ENCODE measurements at places on chromosomes 1 and 21.

DNA sequence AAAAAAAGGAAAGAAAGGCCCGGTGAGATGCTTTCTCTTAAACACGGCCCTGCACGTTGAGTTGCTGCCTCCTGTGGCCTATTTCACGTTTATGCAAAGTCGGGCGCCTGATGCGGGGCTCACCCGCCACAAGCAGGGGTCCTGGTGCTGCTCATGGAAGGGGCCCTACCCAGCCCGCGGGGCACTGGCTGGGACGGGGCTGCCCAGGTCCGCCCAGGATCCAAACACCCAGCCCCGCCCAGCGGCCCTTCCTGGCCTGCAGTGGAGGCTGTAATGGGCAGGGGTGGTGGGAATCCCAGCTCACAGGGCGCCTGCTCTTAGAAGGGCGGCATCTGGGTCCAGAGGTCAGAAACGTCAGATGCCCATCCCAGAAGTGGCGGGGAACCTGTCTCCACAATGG is 1.6 kb downstream of the COL6A2 start:
- DNase-seq, result no peak

DNA sequence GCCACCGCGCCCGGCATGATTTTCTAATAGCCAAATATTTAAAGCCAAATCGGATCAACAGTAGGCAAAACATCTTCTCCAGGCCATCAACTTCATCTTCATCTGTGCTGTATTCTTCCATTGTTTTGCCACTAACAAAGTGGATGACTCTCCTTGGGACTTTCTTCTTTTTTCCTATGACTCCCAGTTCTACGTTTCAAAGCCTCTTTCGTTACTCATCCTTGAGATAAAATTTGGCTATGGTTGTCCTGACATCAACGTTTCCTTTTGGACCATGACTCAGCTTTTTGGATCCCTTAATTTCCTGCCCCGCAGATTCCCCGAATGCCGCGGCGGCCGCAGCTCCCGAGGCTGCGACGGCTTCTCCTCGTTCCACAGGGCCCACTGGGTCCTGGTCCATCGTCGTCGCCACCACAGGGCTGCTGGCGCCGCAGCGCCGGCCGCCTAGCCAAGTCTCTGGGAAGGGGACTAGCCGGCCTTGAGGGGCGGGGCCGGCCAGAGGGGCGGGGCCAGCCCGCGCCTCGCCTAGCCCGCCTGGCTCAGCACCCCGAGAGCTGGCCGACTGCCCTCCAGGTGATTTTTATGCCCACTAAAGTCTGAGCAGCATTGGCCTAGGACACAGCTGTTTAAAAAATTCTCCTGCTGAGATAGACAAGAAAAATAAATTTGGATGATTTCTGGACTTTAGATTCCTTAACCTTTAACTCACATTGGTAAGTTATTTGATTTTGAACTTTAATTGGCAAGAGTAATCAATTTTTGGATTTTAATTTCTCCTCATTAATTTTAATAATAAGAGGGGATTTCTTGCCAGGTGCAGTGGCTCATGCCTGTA is 93.9 kb downstream of the ADCY10 start:
- no peak for DNase-seq

DNA sequence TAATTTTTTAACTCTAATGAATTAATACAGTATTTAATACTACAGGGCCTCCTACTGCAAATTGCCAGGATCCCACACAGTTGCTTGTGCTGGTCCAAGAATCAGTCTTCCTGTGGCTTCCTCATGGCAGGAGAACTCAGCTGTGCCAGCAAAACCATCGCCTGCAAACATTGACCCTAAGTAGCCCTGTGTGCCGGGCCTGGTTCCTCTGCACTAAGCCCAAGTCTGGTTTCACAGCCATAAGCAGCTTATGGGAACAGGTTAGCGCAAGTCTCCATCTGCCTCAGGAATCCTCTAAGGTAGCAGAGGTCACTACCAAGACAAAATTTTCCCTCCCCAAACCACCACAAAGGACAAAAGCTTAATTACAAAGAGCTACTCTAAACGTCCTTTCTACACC is 216.6 kb downstream of the PLA2G4A start:
- no peak for DNase-seq

DNA sequence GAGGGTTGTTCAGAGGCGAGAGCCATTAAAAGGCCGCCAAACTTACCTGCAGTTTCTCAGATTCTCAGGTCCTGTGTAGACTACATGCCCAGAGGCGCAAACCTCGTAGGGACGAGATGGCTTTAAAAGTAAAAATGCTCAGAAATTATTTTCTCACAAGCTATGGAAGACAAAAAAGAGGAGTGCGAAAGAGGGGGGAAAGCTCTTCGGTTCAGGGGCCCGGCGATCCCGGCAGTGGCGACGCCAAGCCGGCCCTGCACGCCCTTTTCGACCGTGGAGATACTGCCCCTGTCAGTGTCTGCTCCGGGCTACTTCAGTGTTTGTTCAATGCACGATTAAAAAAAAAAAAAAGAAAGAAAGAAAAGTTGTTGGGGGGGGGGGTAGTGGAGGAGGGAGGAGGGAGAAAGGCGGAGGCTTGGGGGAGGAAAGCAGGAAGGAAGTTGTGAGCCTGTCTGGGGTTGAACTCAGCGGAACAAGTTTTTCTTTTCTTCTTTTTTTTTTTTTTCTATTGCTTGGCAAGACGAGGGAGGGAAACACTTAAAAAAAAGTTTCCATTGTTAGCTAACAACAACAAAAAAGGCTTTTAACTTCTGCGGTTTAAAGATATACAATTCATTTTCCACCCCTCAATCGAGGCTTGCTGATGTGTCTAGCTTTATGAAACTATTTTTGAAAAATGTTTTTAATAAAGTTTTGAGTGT is at the start of gene ITPKB:
TSS of gene ITPKB (minus strand) at position 288 of the 701 bp plus-strand sequence. CDS start 1,824 bp downstream, outside the sequence.
- peak; percentile 25 for DNase-seq

- DNase-seq, result no peak
These were observed at the start of gene KCTD3 for GRCh38 chr1:215566556-215567490. TSS of gene KCTD3 (plus strand) at chr1:215567304. CDS start at chr1:215567686, 382 bp downstream.

DNA sequence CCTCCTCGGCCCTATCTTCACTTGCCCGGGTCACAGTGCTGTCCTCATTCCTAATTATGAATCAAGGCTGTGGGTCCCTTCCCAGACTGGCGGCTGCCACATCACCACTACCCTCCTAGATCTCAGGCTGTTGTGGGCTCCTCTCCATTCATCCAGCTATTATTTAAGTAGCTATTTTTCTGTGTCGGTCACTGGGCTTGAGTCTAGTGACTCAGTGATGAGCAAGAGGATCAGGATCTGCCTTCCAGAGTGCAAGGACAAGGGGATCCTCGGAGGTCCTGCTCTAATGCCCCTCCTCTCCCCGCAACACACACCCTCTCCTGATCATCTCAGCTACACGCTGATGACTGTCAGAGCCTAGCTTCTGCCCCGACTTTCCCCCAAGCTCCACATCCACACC is 34.1 kb downstream of the CDCP2 start:
- DNase-seq, result no peak

GRCh38 chr1:170578359-170578758 is 46.4 kb downstream of the GORAB start:
- no peak for DNase-seq

DNA sequence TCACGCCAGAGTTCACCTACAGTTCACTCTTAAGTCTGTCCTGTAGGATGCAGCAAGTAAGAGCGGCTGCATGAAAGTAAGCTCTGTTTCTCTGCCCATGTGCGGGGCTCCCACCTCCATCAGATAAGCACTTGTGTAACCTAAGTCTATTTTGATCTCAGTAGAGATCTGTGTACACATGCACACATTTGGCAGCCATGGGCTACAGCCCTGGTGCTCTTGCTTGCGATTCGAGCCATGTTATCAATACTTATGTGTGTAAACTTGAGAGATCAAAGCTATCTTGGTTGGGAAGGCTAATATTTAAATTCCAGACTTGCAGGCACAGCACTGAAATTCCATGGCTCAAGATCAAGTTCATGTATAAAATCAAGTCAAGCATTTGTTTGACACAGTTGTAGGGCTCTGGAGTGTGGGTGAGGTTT is 244.7 kb upstream of the FGGY start:
- DNase-seq, result no peak

- no peak for DNase-seq
These were observed 157.1 kb upstream of the SYT6 start for GRCh38 chr1:114310695-114311271.

- no peak for DNase-seq
These were observed 125.3 kb upstream of the CD34 start for GRCh38 chr1:208036106-208036808.

GRCh38 chr1:25900219-25900618 is 6.0 kb downstream of the STMN1 start:
- DNase-seq, result no peak

- DNase-seq, result no peak
These were observed 23.0 kb downstream of the KNCN start for GRCh38 chr1:46528297-46528955.

- DNase-seq, result peak; percentile 18
These were observed 11.0 kb upstream of the LMX1A start for GRCh38 chr1:165367375-165367993.

GRCh38 chr1:232990176-232991128 is 40.0 kb downstream of the NTPCR start:
- no peak for DNase-seq

GRCh38 chr1:41518471-41518870 is 34.0 kb upstream of the EDN2 start:
- no peak for DNase-seq

DNA sequence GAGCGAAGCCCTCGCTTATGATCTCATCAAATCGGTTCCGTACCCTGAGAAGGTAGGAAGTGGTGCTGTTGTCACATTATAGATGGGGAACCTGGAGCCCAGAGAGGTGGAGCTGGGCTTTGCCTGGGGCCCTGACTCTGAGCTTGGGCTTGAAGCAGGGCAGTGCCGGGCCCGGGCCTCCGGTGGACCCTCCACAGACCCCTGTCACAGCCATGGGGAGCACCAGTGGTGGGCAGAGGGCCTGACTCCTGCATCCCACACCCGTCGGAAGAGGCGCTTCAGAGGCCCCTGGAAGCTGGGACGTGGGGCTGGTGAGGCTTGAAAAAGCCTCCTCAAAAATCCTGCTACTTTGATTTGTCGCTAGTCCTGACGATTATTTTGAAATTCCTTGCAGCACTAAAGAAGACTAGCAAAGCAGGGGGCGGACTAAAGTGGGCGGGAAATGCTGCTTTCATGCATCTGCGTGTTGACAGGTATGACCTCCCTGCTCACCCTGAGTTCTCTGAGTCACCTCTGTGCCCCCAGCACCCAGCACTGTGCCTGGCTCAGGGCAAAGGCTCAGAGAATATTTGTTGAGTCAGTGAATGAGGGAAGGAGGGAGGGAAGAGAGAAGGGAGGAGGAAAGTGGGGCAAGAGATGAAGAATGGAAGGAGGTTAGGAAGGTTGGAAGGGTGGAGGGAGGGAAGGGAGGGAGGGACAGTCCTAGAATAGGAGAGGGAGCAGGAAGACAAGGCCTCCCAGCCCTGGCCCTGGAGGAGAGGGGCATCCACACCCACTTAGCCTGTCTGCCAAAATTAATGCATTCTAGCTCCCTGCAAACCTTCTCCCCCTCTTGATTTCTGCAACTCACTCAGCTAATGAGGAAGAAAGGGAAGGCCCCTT is 262.8 kb upstream of the VAMP3 start:
- DNase-seq, result no peak

DNA sequence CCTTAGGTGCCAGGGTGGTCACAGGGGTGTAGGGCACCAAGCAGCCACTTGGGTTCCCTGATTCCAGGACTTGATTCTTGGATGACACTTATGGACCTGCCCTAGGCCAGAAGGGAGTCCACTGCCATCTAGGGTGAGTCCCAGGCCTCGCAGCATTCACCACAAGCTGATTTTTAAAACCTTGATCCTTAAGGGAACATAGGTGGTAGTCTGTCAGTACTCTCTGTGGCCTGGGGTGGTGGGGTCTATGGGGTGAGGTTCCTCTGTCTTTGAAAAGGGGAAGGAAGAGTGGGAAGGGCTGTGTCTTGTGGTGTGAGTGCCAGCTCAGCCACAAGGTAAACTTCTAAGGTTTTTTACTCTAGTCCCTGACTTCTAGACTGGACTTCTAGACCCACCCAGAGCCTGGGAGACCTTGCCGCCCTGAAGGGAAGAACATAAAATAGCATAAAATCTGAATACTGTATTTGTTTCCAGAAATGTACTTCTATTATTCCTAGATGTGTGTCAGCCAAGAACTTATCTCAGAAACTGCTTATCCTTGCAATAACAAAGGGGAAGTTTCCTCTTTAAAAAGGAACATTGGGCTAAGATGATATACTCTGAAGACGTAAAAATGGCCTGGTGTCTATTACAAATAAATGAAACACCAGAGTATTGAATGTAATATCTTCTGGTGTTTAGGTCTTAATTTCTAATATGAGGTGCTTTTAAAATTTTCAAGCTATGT is 757.3 kb downstream of the LTN1 start:
- DNase-seq, result no peak

DNA sequence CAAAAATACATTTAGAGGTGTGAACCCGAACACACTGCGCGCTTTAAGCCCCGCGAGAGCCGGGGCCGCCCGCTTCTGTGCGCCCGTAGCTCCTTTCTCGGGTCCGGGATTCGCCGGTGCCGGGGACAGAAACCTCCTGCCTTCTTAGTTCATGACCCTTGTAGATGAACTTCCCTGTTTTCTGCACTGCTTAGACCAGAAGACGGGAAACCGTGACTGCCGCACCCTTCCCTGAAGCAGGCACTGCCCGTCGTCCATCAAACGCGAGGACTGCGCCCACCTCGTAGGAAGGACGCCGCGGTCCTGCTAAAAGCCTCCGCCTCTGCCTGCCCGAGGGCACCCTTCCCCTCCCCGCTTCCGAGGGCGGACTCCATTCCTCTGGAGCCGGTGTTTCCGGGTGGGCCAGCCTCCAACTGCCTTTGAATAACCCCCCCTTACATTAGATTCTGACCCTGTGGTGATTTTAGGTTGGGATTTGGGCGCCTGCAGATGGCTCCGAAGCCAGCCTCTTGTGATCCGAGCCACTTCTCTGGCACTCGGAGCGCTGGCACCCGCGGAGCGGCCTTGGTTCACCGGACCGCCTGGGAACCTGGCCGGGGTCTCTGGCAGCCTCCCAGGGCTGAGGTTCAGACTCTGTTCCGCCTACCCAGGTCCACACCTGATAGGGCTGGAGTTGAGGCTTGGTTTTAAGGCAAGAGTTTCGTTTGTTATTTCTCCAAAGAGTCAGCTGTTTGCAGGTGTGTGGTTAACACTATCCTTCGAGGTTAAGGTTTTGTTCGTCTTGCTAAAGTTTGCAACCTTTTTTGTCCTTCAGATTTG is 1.2 kb upstream of the PTTG1IP start:
- no peak for DNase-seq

DNA sequence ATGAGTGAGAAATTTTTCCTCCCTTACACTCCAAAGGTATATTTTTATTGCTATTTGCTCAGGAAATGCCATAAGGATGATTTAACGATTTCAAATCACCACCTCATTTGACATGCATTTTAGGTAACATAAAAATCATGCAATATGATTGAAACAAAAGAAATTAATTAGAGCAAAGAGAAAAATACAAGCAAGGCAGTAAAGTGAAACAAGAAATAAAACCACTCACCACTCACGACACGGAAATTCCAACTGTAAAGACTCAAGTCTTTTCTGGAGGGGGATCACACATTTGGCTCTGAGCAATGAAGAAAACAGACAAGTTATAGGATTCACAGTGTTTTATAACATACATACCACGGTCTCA is 86.8 kb upstream of the ARHGAP29 start:
- DNase-seq, result no peak
